ENCODE measurements at places on chromosomes 2 and 18.
A peak's percentile ranks its signal among the peaks of the same experiment; 100 is the strongest.

GRCh38 chr18:61569176-61569892, 236.1 kb downstream of the CDH20 start:
- no peak for DNase-seq

DNA sequence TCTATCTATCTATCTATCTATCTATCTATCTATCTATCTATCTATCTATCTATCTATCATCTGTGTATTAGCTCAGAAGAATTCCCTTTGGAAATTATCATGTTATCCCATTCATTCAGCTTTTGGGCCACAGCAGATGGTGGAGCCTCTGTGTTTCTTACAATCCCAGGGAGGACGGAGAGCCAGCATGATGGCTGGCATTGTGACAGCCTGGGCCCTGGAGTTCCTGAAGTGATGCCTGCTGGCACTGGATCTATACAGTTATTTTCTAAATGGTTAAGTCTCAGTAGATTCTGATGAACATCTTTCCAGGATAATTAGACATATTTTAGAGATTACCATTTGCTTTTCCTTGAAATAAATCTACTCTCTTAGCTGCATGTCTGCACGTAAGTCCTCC, 385.4 kb upstream of the NXPH2 start:
- DNase-seq, result no peak

GRCh38 chr2:62956651-62957050, 94.0 kb upstream of the OTX1 start:
- DNase-seq, result no peak

DNA sequence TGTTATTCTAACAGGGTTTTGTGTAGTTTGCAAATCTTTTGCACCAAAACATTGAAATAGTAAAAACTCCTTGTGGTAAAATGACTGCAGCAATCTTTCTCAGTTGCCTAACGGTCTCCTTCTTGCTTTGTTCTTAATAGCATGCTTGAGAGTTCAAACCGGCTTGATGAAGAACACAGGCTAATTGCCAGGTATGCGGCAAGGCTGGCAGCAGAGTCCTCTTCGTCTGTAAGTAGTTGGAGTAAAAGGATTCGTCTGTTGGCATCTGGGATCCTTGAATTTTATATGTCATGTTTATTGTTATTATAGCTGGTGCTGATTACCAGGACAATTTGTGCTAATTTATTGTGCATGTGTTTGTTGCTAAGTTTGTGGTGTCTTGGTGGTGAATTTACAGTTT, 138.1 kb downstream of the DTNA start:
- no peak for DNase-seq

DNA sequence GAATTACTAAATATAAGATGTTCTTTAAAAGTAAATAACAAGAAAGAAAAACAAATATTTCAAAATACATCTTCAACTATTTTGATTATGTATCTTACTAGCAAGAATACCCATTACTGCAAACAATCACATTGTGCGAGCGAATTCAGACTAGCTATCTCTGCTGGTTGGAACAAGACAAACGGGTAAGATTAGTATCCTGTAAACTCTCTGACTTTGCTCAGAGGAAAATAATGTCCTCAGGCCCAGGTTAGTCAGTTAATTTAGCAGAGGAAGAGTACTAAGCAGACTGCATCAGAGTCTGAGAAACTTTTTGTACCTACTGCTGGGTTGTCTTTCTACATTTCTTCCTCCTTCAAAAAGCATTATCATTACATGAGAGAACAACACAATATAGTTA, 50.4 kb upstream of the MCM6 start:
- no peak for DNase-seq

GRCh38 chr2:115160531-115161080, 718.2 kb downstream of the DPP10 start:
- DNase-seq, result no peak

DNA sequence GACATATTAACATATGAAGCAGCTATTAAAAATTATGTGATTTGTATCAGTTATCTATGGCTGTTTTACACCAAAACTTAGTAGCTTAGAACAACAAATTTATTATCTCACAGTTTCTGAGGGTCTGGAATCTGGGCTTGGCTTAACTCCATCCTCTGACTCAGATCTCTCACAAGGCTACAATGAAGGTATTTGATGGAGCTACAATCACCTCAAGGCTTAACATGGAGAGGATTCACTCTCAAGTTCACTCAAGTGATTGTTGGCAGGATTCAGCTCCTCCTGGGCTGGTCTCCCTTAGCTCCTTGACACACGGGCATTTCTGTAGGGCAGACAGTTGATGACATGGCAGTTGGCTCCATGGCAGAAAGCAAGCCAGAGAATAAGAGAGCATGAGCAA, 133.0 kb upstream of the SLC14A2 start:
- DNase-seq, result no peak

GRCh38 chr18:5998166-5998881, 103.0 kb upstream of the TMEM200C start:
- no peak for DNase-seq

DNA sequence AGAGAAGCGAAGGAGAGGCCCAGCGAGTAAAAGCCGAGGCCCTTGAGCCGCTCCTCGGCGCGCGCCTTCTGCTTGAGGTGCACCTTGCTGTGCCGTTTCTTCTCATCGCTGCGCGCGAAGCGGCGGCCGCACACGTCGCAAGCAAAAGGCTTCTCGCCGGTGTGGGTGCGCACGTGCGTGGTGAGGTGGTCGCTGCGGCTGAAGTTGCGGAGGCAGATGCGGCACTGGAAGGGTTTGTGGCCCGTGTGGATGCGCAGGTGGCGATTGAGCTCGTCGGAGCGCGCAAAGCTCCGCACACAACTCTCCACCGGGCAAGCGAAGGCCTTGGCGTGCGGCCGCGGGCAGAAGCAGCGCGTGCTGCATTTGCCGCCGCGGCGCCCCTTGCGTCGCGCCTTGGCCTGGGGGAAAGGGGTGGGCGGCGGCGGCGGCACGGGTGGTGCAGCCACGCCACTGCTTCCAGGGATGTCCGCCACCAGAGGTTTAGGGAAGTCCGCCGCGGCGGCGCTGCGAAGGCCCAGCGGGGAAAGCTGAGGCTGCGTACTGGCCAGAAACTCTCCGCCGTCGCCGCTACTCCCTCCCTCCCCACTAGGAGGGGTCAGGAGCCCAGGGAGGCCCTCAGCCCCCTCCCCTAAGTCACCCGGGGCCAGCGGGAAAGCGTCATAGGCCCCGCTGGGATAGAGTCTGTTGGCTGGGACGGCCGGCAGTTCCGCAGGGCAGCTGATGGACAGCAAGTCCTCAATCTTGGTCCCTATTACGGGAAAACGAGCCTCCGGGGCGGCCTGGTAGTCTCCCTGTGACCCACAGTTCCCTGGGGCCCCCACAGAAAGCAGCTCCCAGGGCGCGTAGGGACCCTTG, 1.7 kb downstream of the EGR4 start:
- DNase-seq, result no peak

- no peak for DNase-seq
Observed at GRCh38 chr2:75317316-75317715, 118.0 kb upstream of the TACR1 start.

DNA sequence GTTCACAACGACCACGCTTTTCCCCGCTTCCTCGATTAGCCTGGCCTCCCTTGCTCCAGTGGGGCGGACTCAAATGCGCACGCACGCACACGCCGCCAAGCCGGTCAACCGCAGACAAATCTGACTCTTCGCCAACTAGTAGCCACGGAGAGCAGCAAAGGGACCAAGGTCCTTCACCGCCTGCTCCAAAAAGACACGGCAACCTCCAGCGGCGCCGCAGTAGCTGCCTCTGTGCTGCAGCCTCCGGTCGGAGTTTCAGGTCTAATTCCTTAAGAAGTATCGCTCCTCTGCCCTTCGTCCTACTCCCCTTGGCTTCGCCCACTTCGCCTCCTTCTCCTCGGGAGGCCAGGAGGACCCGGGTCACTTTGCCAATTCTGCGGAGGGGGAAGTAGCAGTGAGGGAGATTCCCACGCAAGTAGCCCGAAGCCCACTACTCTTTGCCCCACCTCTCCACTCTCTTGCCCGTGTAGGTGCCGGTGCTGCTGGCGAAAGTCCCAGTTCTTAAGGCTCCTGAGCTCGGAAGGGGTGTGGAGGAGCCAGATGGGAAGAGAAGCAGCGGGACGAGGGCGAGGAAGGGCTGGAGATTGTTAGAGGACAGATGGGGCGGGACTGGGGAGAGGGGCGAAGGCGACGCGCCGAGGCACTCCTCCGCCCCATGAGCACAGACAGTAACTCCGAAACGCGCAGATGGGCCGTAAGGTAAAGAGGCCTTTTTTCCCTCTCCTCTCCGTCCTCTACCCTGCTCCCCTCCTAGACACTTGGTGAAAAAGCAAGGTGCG, 615 bp downstream of the AKAIN1 start:
- DNase-seq, result no peak

- DNase-seq, result no peak
Observed at GRCh38 chr2:8403876-8404275, 278.0 kb upstream of the ID2 start.

GRCh38 chr2:171086352-171087290, 74.1 kb downstream of the TLK1 start:
- peak; percentile 29 for DNase-seq

DNA sequence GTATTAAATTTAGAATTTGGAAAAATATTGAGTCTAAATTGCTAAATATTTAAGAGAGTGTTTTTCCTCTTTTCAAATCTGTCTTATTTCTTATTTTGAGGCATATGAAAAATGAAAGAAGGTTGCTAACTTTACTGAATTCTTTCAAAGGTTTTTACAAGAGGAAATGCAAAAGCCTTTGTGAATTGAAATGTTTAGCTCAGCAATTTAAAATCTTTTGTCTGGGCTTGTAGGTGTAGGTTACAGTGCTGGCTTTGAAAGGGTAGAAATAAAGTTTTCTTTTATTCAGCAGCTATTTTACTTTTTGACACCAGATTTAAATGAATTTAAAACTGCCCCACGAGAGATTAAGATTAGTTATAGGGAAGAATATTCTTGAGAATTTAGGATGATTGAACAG, 192.0 kb downstream of the CDH7 start:
- no peak for DNase-seq

DNA sequence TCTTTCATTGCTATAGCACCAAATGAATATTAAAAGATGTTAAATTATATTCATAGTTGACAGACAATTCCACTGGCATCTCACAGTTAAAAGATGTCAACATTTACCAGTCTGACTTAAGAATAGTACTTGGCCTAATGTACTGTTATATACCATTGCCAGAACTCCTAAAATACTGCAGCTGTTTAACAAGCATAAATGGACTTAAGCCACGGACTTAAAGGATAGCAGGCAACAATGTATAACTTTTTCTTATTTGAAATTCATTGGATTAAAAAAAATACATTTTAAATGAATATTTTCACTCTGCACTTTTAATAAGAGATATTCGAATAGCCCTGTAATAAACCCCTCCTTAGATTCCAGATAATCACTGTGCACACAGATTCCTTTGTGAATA, 3.8 kb downstream of the TCF4 start:
- DNase-seq, result no peak

- no peak for DNase-seq
Observed at GRCh38 chr2:129297430-129297829, 682.0 kb upstream of the RAB6C start.

DNA sequence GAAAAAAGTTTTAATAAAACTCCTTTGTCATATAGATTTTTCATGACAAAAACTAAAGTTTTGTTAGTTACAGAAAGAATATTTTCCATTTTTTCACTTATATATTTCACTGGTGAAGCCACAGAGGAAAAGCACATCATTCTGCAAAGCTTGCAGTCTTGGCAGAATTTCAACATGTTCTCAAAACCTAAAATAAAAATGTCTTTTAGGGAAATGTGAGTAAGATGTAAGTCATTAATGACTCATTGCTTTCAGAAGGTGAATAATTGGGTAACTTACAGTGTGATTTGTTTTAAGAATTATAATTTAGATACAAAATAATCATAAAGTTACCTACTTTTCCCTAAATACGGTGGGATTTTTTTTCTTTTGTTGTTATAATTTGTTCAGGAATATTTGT, 43.4 kb upstream of the TNFRSF11A start:
- no peak for DNase-seq

DNA sequence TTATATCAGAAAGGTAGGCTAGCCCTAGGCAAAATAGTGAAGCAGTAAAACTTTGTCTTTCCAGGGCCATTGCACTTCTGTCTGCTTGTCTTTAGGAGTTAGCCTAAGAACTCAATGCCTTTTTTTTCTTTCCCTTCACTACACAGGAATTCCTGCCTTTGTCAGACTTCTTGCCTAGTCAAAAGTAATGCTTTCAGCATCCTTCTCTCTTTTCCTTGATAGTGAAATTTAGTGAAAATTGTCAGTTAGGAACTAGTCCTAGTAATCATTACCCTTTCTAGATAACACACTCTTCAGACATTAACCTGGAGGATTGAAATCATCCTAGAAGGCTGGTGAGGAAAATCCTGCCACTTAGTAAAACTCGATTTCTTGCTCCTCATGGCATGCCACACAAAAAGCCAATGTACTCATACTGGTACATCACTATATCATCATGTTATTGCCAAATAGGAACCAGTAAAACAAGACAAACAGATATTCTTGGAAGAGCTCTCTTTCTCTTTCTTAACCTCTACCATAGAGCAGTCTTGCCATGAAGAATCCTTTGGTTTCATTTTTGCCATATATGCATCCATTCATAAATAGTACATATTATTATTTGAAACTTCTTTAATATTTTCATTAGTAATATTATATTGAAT, 320.5 kb downstream of the CTNNA2 start:
- DNase-seq, result no peak

GRCh38 chr2:180505203-180505602, 475.2 kb upstream of the UBE2E3 start:
- DNase-seq, result no peak

- DNase-seq, result no peak
Observed at GRCh38 chr18:58417752-58418151, 211.1 kb downstream of the ALPK2 start.

DNA sequence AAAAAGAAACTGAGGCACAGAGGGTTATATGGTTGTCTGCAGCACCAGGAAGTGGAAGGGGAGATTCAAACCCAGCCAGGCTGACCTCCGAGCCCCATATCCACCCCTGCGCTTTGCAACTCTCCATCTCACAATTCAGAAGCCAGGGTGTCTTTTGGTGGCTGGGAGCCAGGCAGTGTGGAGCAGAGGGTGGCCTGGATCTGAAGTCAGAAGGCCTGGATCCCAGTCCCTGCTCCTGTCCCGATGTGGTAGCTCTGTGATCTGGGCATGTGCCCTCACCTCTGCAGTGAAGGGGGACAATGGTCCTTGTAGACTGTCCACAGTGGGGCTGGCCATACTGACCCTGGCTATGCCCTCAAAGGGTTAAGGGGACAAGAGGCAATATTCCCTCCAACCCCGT, 57.0 kb downstream of the CIB4 start:
- DNase-seq, result no peak

DNA sequence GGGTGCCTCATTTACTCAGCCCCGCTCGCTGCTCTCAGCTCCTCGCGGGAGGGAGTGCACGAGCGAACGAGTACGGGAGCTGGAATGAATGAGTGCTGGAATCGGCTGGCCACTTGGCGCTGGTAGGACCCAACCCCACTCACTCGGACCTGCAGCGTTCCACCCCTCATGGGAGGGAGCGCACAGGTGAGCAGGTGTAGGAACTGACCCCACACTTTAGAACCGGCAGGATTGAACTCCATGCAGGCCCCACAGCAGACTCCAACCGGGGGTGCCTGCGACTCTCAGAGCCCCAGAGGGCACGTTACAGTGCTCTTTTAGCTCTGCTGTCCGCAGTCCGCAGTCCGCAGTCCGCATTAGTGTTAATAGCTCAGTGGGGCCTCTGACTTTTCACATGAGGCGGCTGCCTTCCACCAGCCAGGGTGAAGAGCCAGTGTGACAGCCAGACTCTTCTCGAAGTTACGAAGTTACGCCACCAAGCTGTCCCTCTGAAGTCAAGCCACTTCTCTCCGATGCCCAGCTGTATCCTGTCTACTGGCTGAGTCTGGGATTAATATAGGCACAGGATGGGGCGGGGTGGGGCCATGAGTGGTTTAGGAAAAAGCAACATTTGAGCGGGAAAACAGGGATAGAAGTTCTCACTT, 102.7 kb upstream of the ARHGAP15 start:
- DNase-seq, result no peak

- no peak for DNase-seq
Observed at GRCh38 chr2:43328133-43328532, 101.7 kb upstream of the ZFP36L2 start.
